ENCODE measurements at places on chromosomes 7 and 10. TPM values are rescaled to one million over a fixed set of nuclear protein-coding genes. Genes with fewer than 3 reads are reported as not detected.

GFRA1 gene
- total RNA-seq = 0.20 TPM

DOCK1 gene
- 1.1 TPM for total RNA-seq

CNPY1 gene
- total RNA-seq = not detected

PALS2 gene
- total RNA-seq = 23.2 TPM

SSC4D gene
- 0.62 TPM for total RNA-seq

FEZF1 gene
- total RNA-seq = not detected

SOSTDC1 gene
- total RNA-seq = not detected

CUEDC2 gene
- total RNA-seq = 73.9 TPM

AKR1C1 gene
- 2.0 TPM for total RNA-seq

PPP1R3A gene
- total RNA-seq = not detected

ELMO1 gene
- 137 TPM for total RNA-seq
